ENCODE measurements at places on chromosomes 16 and 17. TPM values are rescaled to one million over a fixed set of nuclear protein-coding genes. Genes with fewer than 3 reads are reported as not detected.

ZDHHC1 gene
- 3.0 TPM for total RNA-seq

GRCh38 chr17:45260204-45260783 is 1.6 kb downstream of the SPATA32 start:
- DNase-seq = no peak

GRCh38 chr17:33989361-33990148 is 265.5 kb upstream of the CCL2 start:
- peak; percentile 22 for DNase-seq

GRCh38 chr17:5701381-5701780 is 117.1 kb upstream of the NLRP1 start:
- no peak for DNase-seq

DNA sequence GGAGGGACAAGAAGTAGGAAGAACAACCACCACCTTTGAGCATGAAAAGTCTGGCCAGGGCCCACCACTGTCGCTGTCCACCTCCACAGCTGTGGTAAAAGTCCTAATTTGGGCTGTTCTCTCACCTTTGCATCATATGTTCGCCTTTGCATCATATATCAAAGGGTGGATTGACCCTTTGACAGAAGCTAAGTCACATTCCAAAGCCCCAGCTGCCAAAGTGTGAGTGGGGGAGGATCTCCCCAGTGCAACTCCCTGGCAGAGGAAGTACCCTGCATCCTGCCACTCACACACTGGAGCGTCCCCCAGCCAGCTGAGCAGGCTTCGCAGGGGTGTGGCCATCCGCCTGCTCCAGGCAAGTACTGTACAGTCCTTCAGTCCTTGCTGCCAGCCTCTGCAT is 12.7 kb upstream of the SPECC1 start:
- DNase-seq = peak; percentile 65

All from H9 (cell line).